NAMALWA (cell line): ENCODE measurements at places on chromosomes 7 and 10.

GRCh38 chr10:16853201-16853600, 36.0 kb upstream of the RSU1 start:
- DNase-seq = peak; percentile 12

DNA sequence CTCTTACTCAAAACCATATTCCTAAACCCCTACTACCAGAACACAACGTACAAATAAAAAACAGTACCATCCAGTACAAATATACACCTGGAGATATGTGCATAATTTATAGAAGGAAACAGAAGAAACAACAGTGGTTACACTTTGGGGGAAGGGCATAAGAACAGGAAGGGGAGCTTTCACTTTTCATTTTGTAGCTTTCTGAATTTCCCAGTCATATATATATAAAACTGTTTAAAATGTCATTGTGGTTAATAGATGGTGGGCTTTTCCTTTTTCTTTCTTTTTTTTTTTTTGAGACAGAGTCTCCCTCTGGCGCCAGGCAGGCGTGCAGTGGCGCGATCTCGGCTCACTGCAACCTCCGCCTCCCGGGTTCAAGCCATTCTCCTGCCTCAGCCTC, 47.2 kb downstream of the MALSU1 start:
- no peak for DNase-seq

- no peak for DNase-seq
Observed at GRCh38 chr10:43137717-43138020, 576 bp upstream of the CSGALNACT2 start.

- DNase-seq = peak; percentile 40
Observed at GRCh38 chr10:118106426-118106825, 59.7 kb upstream of the RAB11FIP2 start.

DNA sequence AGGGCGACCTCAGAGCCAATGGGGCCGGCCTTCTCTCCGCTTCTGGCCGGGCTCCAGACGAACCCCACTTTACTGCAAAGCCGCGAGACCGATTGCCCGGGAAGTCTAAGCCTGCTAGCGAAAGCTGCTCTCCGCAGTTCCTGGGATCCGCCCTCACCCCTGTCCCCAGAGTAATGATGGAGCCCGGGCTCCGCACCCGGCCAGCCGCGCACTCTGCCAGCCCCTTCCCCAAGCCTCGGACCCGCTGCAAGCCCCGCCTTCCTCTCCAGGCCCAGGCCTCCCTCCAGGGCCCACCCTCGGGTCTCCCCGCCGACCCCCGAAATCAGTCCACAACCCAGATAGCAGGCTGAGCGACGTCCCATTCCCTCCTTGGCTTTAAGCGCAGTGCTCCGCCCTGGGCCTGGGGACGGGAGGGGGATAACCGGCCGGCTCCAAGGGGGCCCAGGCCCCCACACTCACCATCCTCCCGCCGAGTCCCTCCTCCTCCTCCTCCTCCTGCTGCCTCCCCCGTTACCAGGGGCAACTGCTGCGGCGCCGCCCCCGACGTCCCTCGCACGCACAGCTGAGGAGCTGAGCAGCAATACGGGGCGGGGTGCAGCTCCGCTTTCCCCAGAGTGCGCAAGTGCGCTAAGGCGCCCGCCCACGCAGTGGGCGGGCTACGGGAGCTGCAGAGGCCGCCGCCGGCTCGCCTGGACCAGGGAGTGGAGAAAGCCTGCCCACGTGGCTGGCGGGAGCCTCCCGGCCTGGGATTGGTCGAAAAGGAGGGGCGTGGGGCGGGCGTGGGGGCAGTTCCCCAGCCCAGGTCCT, at the start of gene ARL3:
Gene ARL3, minus strand, starts transcription at position 584 of the 807 bp plus-strand sequence. Its CDS starts 122 bp downstream, at position 462.
- DNase-seq = peak; percentile 99

DNA sequence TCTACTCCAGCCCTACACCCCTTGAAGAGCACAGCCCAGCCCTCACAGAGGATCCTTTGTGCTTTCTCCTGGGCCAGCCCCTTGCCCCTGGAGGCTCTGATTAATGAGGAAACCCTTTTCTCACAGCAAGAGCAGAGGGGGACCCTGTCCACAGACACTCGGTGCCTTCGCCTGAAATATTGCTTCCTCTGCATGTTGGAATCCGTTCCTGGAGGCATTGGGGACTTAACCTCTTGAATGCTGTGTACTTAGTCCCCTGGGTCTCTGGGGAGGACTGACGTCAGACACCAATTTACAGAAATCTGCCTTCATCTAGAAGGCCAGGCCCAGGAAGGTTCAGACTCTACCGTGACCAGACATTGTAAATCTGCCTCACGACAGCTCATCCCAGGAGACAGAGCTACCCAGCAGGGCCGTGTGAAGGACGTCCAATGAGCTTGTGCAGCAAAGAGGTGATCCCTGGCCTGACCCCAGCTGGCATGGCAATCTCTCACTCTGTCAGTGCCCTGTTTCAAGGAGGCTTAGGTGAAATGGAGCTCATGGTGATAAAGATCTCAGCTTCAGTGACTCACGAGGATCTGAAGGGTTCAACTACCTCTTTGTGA, 8.1 kb upstream of the TMEM72 start:
- no peak for DNase-seq

- no peak for DNase-seq
Observed at GRCh38 chr7:88083883-88084282, 136.0 kb downstream of the SRI start.

GRCh38 chr10:87092861-87093631, 1.6 kb downstream of the GLUD1 start:
- DNase-seq = peak; percentile 69

- DNase-seq = no peak
Observed at GRCh38 chr7:150968734-150969372, 9.3 kb downstream of the KCNH2 start.

DNA sequence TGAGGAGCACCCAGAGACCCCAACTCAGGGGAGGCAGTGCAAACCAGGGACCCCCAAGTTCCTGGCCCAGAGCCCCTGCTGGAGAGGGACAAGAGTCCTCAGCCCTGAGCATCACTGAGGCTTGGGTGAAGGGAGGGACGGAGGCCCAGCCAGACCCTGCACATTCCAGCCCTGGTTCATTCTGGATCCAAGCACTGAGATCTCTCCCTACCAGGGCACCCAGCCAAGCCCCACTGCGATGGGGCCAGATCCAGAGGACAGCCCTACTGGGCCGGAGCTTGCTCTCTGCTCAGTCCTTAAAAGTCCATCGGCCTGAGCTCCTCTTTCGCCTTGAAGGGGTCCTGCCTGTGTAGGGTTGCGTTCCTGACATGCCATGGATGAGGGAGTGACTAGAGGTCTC, 40.5 kb upstream of the RABGEF1 start:
- DNase-seq = no peak

- DNase-seq = no peak
Observed at GRCh38 chr10:13810568-13810967, 223.8 kb downstream of the PRPF18 start.

DNA sequence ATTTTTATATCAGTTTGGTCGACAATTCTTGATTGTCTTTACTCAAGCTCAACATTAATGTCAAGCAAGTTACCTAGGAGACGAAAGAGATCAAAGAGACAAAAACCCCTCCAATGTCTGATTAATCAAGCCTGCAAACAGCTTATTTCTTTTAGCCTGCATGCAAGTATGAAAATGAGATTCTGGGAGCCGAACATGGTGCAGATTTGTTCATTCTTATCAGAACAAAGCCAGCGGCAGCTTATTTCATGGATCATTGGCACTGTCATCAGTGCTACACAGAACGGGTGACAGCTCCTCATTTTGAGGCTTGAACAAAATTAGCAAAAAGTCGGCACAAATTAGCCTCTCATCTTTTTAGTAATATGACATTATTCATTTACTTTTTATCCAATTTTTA, 26.5 kb downstream of the FAM204A start:
- no peak for DNase-seq

DNA sequence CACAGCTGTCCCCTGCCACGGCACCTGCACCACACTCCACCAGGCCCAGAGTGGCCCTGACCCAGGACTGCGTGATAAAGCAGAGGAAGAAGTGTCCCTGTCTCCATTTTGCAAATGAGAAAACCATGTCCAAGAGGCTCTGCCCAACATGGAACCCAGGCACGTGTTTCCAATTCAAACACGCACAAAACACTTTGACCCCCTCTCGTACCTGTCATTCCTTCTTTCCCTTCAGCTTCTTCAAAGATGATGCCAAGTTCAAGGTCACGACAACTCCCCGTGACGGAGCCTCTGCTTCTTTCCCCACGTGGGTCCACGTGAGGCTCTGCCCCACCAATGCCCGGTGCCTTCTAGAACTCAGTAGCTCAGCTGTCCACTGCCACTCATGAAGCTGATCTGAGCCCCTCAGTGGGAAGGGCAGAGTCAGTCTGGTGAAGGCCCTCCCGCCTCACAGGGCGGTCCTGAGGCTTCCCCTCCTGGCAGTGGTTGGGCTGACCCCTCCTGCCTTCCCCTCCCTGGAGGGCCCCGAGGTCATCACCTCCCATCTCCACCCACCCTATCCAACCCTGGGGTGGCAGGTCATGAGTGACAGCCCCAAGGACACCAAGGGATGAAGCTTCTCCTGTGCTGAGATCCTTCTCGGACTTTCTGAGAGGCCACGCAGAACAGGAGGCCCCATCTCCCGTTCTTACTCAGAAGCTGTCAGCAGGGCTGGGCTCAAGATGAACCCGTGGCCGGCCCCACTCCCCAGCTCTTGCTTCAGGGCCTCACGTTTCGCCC, 19.0 kb downstream of the CALML5 start:
- no peak for DNase-seq

DNA sequence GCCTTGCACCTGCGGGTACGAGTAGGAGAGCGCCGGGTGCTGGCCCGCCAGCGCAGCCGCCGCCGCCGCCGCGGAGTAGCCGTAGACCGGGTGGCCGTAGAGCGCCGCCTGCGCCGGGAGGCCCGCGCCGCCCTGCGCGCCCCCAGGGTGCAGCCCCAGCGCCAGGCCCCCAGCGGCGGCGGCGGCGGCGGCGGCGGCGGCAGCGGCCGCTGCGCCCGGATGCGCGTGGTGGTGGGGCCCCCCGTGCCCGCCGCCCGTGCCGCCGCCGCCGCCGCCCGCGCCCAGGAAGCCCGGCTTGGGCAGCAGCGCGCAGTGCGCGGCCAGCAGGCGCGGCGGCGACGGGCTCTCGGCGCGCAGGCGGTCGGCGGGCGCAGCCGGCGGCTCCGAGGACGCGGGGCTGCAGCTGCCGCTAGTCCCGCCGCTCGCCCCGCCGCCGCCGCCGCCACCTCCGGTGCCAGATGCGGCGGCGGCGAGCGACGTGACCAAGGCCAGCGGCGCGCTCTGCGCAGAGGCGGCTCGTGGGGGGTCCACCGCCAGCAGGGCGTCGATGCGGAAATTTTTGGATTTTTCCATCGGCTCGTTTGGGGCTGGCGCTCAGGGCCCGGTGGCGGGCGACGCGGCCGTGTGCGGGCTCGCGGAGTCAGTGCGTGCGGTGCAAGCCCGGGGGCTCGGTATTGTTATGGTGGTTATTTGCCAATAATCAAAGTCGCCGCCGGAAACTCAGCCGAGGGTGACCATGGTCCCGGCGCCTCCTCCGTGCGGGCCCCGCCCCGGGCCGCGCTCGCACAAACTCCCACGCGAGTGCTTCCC, 480 bp downstream of the MNX1 start:
- no peak for DNase-seq

DNA sequence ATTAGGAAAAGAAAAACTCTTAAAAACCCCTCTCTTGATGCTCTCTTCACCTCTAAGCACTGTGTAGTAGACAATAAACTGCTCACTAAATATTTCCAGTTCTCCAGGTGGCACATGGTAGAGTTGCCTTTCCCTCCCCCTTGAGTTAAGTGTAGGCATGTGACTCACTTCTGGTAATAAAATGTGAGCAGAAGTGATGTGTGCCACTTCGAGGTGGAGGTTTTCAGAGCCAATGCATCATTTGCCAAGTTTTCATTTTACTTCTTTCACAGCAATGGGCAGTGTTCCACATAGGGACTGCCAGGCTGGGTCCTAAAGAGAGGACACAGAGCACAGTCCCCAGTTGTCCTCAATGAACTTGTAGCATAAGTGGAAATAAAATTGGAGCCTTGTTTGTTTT, 131.6 kb upstream of the NPY start:
- DNase-seq = no peak

DNA sequence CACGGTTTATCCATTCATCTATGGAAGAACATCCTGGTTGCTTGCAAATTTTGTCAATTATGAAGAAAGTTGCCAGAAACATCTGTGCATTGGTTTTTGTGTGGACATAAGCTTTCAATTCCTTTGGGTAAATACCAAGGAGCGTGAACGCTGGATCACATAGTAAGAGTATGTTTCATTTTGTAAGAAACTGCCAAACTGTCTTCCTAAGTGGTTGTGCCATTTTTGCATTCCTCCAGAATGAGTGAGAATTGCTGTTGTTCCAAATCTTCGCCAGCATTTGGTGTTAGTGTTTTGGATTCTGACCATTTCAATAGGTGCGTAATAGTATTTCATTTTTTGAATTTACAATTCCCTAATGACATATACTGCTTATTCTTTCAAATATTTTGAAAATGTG, 155.3 kb upstream of the FRMD4A start:
- no peak for DNase-seq

- DNase-seq = no peak
Observed at GRCh38 chr7:148337246-148337965, 253.2 kb upstream of the C7orf33 start.

DNA sequence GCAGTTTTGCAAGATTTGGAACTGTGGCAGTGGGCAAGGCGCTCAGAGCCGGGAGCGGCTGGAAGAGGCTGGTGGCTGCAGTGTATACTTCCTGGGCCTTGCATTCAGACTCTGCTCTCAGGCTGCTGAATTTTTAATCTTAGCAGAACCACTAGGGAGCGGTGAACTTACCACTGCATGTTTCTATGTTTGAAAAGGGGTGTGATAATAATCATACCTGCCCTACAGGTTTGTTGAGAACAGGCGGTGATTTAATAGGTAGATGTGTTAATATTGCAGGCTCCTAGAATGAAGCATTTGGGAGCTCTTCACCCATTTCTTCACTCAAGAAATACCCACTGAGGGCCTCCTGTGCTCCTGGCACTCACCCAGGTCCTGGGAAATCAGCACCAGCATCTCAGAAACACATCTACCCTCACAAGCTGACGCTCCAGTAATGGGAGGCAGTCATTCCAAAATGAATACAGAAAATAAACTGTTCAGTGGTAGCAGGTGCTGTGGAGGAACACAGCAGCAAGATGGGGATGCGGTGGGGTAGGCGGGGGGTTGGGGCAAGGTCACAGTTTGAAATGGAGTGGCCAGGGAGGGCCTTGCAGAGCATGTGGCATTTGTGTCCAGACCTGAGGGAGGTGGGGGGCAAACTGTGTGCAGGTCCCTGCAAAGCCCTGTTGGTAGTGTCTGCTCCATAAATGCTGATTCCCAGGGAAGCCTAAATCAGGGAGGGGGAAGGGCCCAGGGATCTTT, 41.0 kb downstream of the VWA2 start:
- no peak for DNase-seq

GRCh38 chr7:91436655-91437054, 172.4 kb downstream of the FZD1 start:
- no peak for DNase-seq
